ENCODE measurements at places on chromosomes 7 and 10.

GRCh38 chr7:92729172-92729571, 107.2 kb downstream of the CDK6 start:
- DNase-seq = no peak

DNA sequence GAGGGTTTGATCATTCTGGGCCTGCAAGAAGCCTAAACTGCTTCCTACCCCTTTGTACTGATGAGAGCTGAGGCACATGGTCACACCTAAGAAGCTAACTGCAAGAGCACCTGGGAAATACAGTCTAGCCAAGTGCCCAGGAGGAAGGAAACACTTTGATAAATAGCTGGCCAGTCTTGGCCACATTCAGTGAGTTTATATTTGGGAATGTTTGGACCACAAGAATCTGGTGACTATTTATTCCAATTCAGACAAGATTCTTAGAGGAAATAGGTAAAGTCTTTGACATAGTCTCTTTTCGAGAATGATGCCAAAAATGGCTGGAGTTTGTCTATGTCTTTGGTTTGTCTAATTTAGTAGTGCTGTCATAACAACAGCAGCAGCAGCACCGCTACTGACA, 213.6 kb downstream of the KIF20B start:
- no peak for DNase-seq

GRCh38 chr10:44307691-44308090, 77.2 kb downstream of the CXCL12 start:
- DNase-seq = no peak

DNA sequence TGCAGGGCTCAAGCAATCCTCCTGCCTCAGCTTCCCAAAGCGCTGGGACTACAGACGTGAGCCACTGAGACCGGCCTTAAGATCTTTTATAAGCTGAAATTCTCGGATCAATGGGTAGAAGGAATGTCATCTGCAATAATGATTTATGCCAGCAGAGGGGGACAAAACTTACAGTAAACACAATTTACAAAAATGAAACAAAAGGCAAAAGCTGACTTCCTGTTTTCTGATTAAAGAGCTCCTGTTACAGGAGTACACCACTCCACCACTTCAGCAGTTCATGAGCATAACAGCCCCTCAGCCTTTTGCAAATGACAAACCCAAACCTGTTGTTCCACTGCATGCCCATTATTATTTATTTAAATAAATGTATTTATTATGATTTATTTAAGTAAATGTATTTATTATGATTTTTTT, 88.5 kb upstream of the ATP6V0A4 start:
- DNase-seq = no peak
